GM18507 (cell line): ENCODE measurements at places on chromosomes 13 and 19.

DNA sequence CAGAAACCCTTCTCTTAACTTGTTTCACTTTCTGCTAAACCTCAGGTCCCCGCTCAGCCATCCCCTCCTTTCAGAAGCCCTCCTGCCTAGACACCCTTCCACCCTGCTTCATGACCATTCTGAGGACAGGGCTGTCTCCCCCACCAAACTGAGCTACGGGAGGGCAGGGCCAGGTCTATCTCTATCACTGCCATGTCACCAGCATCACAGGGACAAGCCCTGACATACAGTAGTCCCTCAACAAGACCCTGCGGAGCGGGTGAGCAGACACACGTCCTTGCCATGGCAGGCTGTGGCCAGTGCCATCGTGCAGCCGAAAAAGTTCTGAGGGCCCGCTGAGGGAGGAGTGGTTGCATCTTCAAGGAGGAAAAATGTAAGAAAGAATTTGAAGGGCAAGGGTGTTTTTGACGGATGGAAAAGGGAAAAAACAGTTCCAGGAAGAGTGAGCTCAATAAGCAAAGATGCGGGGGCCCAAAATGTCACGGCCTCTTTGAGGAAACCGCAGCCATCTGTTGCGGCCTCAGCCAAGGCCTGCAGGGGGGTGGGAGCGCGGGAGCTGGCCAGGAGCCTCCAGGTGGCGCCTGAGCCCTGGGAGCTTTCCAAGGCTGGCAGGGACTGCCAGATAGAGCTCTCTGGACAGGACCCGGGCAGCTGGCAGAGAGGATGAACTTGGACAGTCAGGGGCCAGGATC is 8.1 kb downstream of the PTGIR start:
- DNase-seq: no peak

DNA sequence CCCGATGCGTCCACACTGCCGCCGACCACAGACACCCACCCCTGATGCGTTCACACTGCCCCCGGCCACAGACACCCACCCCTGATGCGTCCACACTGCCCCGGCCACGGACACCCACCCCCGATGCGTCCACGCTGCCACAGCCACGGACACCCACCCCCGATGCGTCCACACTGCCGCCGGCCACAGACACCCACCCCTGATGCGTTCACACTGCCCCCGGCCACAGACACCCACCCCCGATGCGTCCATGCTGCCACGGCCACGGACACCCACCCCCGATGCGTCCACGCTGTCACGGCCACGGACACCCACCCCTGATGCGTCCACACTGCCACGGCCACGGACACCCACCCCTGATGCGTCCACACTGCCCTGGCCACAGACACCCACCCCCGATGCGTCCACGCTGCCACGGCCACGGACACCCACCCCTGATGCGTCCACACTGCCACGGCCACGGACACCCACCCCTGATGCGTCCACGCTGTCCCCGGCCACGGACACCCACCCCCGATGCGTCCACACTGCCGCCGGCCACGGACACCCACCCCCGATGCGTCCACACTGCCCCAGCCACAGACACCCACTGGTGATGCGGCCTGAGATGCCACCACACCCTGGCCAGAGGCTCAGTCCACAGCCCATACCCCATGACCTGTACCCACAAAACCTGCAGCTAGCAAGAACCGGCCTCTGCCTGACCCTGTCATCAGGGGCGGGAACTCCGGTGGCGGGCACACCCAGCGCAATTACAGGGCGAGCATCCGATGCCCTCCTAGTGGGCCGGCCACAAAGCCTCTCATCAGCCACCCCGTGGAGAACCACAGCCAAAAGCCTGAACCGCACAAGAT is 28.4 kb downstream of the RASA3 start:
- DNase-seq: no peak

GRCh38 chr19:2057484-2058469 is 6.7 kb upstream of the MKNK2 start:
- DNase-seq: no peak

GRCh38 chr19:23190341-23190740 is 59.9 kb downstream of the ZNF724 start:
- no peak for DNase-seq

- no peak for DNase-seq
Measured at GRCh38 chr13:63948045-63948444, 2532.4 kb upstream of the PCDH20 start.

GRCh38 chr13:103055166-103055565 is 11.1 kb downstream of the SLC10A2 start:
- DNase-seq: no peak

DNA sequence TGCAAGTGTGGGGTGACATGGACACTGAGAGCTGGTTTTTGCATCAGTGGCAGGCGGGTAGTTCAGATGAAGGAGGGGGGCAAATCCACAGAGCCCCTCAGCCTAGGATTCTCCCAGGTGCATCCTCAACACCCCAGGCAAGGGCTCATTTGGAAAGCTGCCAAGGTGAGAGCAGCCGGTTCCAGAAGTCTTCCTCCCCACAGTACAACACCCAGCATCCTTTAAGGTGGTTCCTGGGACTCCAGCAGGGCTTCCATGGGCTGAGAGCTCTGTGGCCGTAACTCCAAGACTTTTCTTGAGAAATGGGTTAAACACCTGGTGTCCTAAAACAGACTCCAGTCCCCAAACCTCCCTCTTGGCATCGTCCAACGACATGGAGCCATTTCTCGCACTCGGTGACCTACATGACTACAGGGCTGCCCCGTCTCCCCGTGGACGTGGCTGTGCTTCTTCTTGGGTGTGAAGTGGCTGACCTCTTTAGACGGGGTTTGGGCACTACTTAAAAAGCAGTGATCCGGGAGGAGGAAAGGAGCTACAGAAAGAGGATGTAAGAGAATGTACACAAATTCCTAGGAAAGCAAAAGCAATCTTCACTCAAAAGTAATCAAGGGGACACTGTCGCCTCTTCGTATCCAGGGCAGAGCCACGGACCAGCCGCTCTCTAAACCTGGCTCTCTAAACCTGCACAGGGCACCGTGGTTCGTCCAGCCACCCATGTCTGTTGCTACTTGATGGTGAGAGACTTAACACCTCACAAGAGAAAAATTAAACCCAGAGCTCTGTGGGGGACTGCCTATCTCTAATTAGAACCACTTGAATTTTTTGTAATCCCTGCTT is 25.5 kb downstream of the RANBP3 start:
- DNase-seq: no peak

DNA sequence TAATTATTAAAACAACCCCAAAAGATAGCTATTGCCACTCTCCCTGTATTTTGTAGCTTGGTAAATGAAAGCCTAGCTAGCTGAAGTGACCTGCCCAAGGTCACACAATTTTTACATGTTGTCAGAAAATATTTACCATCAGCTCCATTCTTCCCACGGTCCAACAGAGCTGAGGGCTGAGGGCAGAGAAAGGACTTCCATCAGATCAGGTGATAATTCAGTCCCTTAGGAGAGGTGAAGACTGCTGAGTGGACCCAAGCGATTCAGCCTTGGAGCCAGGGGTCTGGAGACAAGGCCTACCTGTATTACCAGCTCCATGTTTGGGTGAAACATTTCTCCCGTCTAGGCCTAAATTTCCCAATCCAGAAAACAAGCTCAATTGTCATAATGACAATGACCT is 149.5 kb upstream of the TSHZ3 start:
- DNase-seq: no peak

GRCh38 chr19:33143897-33144405 is 12.0 kb downstream of the WDR88 start:
- peak; percentile 62 for DNase-seq

GRCh38 chr13:99892866-99893504 is 78.6 kb downstream of the ZIC5 start:
- no peak for DNase-seq

DNA sequence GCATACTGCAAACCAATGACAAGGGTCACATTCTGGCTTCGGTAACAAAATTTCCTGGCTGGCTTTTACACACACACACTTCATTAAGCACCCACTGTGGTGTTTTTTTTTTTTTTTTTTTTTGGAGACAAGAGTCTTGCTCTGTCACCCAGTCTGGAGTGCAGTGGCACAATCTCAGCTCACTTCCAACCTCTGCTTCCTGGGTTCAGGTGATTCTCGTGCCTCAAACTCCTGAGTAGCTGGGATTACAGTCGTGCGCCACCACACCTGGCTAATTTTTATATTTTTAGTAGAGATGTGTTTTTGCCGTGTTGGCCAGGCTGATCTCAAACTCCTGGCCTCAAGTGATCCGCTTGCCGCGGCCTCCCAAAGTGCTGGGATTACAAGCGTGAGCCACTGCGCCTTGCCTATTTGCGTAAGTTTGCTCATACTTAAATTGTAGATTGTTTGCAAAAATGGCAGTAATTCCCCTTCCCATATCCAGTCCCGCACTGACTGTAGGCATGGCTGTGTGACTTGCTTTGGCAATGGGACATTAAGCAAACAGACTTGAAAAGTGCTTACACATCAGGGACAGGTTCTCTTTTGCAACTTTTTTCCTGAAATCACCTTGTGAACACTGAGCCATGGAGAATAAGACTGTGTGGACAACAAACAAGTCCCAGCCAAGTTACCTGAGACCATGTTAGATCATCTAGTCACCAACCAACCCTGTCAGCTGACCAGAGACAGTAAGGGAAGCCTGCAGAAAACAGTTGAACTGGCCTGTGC is 42.1 kb upstream of the EBPL start:
- DNase-seq: no peak

DNA sequence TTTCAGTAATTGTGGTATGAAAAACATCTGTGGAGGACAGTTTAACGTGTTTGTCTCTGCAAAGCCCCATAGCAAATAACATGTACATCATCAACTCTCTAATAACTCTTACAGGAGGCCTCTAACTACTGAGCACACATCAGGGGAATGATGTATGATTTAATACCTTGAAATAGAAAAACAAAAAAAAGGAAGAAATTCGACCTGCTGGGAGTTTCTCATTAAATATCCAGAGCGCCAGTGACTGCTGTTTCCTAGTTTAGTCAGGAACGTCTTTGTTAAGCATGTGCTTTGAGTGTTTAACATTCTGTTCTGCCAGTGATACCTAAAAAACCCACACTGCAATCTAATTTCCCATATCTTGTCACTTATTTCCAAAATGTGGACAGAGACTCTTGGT is 235.4 kb downstream of the PCDH20 start:
- no peak for DNase-seq

DNA sequence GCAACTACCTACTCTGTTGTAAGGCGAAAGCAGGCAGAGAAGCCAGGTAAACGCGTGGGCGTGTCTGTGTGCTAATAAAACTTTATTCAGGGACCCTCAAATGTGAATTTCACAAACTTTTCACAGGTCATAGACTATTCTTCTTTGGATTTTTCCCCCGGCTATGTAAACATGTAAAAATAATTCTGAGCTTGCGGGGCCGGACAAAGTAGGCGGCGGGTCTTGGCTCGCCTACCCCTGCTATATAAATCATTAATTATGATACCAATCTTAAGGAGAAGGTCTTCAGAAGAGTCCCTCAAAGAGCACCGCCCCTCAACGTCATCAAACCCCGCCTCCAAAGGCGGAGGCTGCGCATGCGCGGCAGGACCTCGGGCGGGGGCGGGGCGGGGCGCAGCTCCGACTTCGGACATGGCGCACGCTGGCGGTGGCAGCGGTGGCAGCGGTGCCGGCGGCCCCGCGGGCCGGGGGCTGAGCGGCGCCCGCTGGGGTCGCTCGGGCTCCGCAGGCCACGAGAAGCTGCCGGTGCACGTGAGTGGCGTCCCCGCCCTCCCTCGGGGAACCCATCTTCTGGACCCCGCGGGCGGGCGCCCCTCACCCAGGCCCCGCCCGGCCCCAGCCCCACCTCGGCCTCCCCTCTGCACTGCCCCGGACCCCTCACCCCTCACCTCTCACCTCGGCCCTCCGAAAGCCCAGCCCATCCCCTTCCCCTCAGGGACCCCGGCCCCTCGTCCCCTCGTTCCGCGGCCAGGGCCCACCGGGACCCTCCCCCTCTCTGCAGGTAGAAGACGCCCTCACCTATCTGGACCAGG is at the start of gene SIN3B:
Gene SIN3B, plus strand, starts transcription at position 389 of the 812 bp plus-strand sequence. Its CDS starts 23 bp downstream, at position 412.
- peak; percentile 92 for DNase-seq

DNA sequence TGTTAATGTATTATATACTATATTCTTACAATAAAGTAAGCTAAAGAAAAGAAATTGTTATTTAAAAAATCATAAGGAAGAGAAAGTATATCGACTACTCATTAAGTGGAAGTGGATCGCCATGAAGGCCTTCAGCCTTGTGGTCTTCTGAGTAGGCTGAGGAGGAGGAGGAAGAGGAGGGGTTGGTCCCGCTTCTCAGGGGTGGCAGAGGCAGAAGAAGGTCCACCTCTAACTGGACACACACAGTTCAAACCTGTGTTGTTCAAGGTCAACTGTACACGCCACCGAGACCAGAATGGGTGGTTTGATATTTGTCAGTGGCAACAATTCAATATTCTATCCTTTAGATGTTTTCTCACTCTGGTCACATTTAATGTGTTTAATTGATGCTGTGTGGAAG is 67.2 kb downstream of the ALOX5AP start:
- DNase-seq: no peak

GRCh38 chr13:66886264-66886663 is 343.9 kb downstream of the PCDH9 start:
- no peak for DNase-seq

DNA sequence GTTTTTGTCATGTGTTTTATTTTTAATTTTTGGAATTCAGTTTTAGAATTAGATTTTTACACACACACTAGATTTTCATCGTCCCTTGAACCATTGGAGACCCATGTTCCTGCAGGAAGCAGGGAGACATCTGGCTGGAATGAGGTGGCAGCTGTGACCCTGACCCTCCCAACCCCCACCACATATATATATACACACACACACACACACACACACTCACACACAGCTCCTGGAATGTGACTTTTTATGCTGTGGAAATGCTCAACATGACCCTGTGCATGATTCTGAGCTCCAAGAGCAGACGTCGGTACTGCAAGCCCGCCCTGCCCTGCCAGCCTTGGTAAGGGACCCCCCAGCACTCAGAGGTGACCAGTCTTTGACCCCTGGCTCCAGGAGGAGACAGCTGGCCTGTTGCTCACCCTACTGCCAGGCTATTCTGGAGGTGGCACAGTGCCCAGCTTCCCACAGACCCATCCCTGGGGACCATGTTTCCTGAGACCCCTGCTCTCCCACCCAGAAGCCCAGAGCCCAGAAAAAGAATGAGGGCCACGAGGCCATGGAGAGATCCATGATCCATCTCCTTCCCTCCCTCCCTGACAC is 103.2 kb upstream of the VSTM2B start:
- no peak for DNase-seq

DNA sequence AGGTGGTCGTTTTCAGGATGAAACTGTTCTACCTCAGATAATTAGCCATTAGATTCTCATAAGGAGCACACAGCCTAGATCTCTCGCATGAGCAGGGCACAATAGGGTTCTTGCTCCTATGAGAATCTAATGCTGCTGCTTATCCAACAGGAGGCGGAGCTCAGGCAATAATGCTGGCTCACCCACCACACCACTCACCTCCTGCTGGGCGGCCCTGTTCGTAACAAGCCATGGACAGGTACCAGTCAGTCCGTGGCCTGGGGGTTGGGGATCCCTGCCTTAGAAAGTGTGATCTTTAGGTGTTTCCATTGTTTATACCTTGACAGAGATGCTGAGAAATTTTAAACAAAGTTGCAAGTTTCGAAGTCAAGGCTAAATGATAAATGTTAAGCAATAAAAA is 344.6 kb upstream of the HTR2A start:
- no peak for DNase-seq
